Activated CD4-positive, alpha-beta T cell treated with anti-CD3 and anti-CD28 coated beads for 4 hours (primary cell): ENCODE measurements at places on chromosomes 3 and 15.

DNA sequence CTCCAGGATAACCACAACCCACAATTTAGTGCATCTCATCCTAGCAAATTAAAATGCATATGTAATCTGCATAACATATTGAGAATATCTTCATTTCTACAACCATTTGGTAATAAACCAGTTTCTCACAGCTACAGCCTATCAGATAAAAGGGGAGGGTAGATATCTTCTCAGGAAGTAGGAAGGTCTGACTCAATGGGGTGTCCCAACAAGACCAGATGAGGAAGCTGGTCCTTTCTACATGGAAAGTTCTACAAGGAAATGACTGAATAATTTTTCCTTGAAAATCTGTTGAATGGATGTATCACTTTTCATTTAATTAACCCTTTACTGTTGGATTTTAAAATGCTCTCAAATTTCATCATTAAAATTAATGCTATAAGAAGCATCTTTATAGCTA is 17.4 kb upstream of the TMPRSS7 start:
- DNase-seq = no peak

DNA sequence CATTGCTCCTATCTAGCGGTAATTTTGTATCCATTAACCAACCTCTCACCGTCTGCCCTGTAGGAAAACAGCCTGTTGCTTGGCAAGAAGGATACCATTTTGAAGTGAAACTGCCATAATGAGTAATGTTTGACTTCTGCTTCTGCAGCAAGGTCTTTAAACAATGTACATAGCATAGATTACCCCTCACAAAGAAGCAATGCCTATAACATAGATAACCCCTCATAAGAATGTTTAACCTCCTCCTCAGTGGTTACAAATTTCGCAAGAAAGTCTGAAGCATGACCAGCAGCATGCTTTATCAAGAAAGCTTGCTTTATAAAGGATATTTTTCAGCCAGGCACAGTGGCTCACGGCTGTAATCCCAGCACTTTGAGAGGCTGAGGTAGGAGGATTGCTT is 61.2 kb upstream of the MFGE8 start:
- no peak for DNase-seq

DNA sequence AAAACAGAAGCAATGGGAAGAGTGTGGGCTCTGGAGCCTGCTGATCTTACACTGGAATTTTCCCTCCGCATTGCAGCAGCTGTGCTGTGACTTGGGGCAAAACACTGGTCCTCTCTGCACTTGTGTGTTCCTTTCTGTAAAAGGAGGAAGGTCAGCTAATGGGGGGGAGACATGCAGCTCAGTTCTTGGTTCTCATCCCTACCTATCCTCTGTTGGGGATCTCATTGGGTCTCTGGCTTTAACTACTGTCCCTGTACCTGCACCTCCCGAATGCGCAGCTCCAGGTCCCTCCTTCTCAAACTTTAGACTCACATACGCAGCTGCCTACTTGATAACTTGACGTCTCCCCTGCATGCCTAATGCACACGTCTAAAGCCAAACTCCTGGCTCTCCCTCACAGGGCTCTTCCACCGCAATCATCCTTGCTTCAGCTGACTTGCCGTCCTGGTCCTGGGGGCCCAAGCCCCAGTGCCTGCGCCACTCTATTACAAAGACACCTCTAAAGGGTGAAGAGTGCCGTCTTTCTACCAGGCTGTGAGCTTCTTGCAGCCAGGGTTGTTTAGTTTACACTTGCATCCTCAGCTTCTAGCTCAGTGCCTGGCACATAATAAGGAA is 5.9 kb upstream of the TMEM44 start:
- no peak for DNase-seq

GRCh38 chr15:52328680-52329079 is 33.1 kb upstream of the MYO5C start:
- DNase-seq = no peak

DNA sequence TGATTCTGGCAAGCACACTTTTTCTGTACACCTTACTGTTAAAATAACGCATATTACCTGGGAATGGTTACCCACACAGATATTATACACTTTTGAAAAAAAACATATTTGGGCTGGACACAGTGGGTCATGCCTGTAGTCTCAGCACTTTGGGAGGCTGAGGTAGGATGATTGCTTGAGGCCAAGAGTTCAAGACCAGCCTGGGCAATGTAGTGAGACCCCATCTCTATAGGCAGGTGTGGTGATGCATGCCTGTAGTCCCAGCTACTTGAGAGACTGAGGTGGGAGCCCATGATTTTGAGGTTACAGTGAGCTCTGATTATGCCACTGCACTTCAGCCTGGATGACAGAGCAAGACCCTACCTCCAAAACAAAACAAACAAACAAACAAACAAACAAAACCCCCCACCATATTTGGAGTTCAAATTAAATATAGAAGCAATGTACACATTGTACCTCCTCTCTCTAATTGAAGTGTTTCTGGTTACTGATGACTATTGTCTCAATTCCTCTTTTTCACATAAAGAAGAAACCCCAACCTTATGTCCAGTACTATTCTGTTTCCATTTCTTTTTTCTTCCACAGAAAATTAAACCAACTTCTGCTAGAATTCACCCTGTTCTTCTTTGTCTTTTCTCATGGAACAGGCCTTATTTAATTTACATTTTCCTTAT is 152.6 kb upstream of the UMPS start:
- no peak for DNase-seq

DNA sequence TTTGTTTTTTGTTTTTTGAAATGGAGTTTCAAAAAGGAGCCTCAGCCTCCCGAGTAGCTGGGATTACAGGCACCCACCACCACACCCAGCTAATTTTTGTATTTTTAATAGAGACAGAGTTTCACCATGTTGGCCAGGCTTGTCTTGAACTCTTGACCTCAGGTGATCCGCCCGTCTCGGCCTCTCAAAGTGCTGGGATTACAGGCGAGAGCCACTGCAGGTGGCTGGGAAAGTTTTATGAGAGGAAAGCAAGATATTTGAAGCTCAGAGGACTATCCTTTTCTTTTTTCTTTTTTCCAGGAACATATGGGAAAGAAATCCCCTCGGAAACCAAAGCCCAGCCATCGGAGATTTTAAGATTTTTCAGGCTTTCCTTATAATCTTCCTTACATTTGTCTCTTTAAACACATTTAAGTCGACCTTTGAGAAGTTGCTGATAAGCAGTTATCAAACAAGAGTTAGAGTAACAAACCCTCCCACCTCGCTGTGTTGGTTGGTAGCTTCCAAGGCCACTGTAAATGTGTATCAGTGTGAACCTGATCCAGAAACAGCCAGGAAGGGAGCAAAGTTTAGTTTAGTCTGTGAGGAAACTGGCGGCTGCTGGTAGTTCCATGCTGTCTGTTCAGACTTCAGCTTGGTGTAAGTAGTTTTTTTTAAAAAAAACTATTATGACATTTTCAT is 34.5 kb upstream of the MAP3K13 start:
- no peak for DNase-seq

DNA sequence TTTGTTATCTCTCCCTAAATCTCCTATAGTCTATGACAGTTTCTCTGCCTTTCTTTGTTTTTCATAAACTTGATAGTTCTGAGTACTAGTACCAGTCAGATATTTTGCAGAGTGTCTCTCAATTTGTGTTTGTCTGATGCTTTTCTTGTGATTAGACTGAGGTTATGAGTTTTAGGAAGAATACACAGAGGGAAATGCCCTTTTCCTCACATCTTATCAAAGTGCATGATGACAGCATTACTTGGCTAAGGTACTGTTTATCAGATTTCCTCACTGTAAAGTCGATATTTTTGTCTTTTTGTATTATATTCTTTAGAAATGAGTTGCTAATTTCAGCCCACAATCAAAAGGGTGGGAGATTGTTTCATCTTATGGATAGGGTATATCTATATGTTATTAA is 45.6 kb downstream of the GLCE start:
- no peak for DNase-seq

DNA sequence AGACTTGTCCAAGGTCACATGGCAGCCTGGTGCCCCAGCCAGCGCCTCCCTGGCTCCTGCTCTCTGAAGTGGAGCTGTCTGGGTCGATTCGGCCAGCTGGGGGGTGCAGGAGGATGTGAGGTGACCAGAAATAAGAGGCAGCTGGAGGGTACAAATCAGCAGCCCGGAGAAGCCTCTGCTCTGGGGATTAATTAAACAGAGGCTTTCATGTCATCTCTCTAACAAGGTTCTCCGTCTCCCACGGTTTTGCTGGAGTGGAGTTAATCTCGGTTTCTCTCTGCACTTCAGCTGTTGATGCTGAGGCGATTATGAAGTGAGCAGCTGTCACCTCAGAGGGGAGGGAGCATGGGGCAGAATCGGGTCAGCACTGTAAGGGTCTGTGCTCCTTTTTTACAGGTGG is 236.8 kb downstream of the TLE3 start:
- no peak for DNase-seq

GRCh38 chr15:66505430-66505811 is 295 bp downstream of the ZWILCH start:
- no peak for DNase-seq

GRCh38 chr3:153963012-153963411 is 158.2 kb upstream of the ARHGEF26 start:
- no peak for DNase-seq

DNA sequence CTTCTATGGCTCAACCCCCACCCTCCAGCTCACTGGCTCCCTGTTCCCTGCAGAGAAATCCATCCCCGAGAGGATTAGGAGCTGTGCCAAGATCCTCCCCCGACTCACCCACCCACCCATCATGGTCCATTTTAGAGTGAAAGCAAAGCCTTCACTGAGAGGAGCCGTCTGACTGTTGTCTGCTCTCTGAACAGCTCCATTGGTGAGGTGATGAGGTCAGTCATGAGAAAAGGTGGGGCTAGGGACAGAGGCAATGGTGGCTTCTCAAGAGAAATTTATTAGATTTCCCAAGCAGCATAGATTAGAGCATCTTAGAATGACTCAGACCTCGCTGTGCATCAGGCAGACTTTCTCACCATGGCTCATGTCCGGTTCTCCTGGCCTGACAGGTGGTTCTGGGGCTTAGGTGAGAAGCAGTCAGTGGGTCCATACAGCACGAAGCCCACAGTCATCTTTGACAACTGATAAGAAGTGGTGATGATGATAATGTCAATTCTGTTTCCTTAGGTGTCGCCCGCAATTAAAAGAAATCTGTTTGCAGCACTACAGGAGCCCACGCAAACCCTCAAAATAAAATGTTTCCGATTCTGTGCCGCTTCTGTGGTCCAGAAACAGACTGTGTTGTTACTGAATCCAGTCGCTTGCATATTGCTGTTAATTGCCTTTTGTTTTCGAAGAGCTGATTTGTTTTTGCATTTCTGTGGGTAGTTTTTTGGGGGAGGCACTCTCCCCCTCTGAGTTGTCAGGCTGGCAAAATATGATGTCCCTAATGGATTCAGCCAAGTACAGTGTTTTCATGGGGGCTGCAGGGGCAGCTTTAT is 24.8 kb upstream of the RHO start:
- DNase-seq = no peak

- DNase-seq = no peak
Observed at GRCh38 chr3:100122321-100122720, 8.0 kb upstream of the FILIP1L start.

- no peak for DNase-seq
Observed at GRCh38 chr3:158936530-158937113, 134.8 kb downstream of the MFSD1 start.

- no peak for DNase-seq
Observed at GRCh38 chr3:132637590-132637989, 22.0 kb downstream of the ACAD11 start.

- no peak for DNase-seq
Observed at GRCh38 chr3:54928046-54928770, at the start of gene LRTM1. Gene LRTM1, minus strand, starts transcription at chr3:54928059. Its CDS starts 148 bp downstream, at chr3:54927911.
